ENCODE measurements at places on chromosomes 12 and 14. TPM values are rescaled to one million over a fixed set of nuclear protein-coding genes. Genes with fewer than 3 reads are reported as not detected.

GRCh38 chr12:121626853-121627640 is 717 bp downstream of the ORAI1 start:
- DNase-seq, result peak; percentile 49

GRCh38 chr12:71011261-71011660 is 90.7 kb upstream of the PTPRR start:
- DNase-seq, result peak; percentile 11

GRCh38 chr14:35438910-35439713 is 34.6 kb upstream of the NFKBIA start:
- no peak for DNase-seq

- no peak for DNase-seq
These were observed 63.2 kb upstream of the RFX4 start for GRCh38 chr12:106519607-106520021.

CLEC4D gene
- not detected for total RNA-seq

GALNT8 gene
- total RNA-seq, result 0.05 TPM

GRCh38 chr14:29716150-29716549 is 211.5 kb downstream of the PRKD1 start:
- no peak for DNase-seq

DNA sequence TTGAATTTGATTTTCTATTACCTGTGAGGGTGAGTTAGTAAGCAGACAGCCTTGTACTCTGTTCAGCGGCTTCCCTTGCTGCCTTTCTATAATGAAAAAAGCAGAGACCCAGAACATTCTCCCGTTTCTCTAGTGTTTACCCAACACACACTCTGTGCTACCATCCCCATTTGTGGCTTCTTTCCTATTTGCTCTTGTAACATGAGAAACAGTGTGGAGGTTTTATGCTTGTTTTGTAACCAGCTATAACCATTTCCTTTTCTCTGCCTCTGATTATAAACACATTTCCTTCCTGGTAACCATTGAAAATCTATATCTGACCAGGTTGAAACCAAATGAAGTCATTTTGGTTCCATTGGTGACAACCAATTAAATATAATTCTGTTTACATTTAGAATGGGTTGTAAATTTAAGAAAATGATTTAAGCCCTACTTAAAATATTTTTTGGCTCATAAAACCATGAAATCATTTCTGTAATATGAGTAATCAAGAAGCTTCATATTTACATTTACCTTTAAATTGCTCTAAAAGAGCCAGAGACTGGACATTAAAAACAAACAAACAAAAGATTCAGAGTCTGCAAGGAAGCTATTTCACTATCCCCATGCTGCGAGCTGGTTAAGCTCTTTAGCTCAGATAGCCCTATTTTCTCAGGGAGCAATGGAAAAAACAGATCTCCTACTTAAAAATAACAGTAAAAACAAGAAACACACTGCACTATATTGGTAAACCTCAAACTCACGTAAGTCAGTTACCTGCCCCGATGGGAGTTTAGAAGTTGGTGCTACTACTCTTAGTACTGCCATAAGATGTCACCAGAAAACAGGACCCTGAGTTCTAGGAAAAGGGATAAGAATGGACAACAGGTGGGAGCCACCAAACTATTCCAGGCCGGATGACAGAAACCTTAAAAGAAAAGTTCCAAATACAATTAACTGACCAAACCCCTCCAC is 206.5 kb upstream of the EEA1 start:
- DNase-seq, result peak; percentile 82

DNA sequence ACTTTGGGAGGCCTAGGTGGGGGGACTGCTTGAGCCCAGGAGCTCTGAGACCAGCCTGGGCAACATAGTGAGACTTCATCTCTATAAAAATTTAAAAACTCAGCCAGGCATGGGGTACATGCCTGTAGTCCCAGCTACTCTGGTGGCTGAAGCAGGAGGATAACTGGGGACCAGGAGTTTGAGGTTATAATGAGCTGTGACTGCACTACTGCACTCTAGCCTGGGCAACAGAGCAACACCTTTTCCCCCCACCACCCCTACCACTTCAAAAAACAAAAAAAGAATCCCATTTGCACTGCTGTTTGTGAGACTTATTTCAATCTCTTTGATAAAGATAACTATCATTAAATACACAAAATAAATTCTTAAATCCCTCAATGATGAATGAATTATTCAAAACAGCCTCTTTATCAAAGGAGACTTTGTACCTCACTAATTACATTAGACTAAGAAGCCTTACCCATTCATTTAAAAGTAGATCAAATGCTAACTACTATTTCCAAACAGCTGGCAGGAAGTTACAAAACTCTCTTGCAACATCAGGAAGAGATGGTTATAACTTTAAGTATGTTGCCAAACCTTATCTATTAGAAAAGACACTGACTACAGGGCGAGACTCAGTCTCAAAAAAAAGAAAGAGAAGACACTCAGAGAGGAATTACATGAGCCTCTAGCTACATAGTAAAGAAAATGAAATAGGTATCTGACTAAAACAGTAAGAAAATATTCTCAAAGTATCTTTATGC is 14.7 kb downstream of the BLTP3B start:
- peak; percentile 61 for DNase-seq

DNA sequence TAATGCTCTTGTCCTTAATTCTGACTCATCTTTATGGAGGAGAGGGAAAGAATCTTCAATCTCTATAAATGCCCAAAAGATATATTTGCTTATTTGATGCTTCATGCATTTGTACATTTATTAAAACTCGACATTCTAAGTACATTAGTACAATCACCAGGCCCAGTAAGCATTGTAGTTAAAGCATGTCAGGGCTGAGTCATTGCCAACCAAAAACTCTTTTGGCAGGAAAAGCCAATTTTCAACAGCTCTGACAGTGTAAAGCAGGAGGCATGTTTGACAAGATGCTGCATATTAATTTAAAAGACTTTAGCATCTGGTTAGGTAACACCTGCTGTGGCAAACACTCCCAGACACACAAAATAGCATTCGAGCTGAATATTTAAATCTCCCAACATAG is 290.9 kb downstream of the PPFIA2 start:
- DNase-seq, result peak; percentile 37

DNA sequence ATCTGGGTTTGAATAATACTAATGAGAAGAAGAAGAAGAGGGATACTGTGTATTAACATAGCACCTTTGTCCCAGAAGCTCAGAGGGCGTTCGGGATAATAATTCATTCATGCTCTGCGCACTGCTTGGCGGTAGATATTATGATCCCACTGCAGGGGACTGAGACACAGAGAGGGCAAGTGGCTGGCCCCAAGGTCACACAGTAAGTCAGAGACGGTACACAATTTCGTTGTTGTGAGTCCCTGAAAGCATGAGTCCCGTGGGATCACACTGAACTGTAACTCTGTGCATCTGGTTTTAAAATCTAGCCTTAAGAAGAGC is 47.9 kb upstream of the PARP11 start:
- DNase-seq, result no peak

- DNase-seq, result no peak
These were observed 570.0 kb upstream of the FLRT2 start for GRCh38 chr14:84959851-84960520.

DNA sequence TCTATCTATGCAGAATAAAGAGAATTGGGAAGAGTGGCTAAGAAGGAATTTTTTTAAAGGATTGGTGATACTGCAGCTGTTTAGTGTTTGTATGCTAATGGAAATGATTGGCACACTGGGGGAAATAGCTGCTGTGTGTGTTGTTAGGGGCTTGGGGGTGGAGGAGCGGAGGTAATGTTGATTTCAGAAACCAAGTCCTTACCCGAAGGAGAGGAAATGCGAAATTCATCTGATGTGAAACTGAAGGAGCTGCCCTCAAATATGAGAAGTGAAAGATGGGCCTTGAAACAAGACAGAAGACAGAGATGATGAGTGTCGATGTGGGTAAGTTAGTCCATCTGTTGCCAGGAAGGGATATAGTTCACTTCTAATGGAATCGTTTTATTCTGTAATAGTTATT is 21.2 kb upstream of the RNASE12 start:
- DNase-seq, result no peak

DNA sequence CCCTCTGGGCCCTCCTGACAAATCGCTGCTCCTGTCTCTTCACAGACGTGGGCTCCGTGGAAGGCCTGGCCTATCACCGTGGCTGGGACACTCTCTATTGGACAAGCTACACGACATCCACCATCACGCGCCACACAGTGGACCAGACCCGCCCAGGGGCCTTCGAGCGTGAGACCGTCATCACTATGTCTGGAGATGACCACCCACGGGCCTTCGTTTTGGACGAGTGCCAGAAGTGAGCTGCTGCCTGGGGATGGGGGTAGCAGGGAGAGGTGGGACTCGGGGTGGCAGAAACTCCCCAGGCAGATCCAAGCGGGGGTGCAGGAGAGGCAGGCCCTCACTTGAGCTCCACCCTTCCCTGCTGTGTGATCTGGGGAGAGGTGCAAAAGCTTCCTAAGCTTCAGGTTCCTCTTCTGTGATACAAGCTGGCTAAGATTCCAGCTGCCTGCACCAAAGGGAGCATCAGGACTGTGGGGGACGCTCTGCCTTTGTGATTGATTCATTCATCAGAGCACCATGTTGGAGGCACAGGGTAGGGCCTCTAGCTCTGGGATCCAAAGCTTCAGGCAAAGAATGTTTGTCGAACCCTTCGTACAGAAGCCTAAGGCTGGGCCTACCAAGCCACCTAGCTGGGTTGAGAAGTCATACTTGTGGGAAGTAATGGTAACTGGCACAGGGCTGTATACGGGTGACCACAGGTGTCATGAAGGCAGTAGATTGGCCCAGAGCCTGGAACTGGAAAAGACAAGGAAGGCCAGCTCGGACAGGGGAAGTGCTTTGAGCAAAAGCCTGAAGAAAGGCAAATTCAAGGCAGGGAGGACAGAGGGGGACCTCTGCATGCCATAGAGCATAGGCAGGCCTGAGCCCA is 29.1 kb upstream of the NXPH4 start:
- DNase-seq, result no peak

Measured in renal cortical epithelial cell (primary cell).